ENCODE measurements at places on chromosomes 6 and 20. TPM values are rescaled to one million over a fixed set of nuclear protein-coding genes. Genes with fewer than 3 reads are reported as not detected.

ZSCAN23 gene
- 6.8 TPM for total RNA-seq

RIPPLY2 gene
- not detected for total RNA-seq

CALHM4 gene
- not detected for total RNA-seq

STX11 gene
- not detected for total RNA-seq

CNR1 gene
- total RNA-seq = 2.0 TPM

CCN6 gene
- not detected for total RNA-seq

RNF217 gene
- 50.7 TPM for total RNA-seq

GRCh38 chr20:44054118-44054517 is 132.9 kb downstream of the JPH2 start:
- no peak for DNase-seq

DNA sequence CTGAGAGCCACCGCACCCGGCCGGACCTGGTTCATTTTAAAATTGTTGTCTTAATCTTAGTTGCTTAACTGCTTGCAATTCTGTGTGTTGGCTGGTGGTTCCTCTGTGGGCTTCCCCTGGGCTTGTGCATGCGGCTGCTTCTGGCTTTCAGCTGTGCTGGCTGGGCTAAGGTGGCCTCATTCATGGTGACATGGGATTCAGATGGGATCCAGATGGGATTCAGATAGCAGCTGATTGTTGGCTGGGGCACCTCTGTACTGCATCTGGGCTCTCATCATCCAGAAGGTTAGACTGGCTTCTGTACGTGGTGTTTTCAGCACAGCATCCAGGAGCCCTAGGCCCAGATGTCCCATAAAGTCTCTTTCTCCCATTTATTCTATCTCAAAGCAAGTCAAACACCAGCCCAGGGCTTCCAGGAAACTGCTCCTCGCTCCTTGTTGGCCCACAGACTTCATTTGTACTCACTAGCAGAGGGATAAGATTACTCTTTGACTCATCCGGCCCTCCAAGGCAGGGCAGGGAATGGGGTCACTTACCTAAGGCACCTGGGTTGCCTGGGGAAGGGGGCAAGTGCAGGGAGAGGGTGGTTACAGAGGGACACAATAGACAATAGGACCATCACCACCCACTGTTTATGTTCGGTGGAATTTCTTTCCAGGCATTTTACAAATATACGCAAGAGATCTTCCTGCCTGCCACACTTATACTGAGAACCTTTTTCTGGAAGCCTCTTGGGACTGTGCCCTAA is 10.2 kb upstream of the PEDS1 start:
- DNase-seq = no peak

DNA sequence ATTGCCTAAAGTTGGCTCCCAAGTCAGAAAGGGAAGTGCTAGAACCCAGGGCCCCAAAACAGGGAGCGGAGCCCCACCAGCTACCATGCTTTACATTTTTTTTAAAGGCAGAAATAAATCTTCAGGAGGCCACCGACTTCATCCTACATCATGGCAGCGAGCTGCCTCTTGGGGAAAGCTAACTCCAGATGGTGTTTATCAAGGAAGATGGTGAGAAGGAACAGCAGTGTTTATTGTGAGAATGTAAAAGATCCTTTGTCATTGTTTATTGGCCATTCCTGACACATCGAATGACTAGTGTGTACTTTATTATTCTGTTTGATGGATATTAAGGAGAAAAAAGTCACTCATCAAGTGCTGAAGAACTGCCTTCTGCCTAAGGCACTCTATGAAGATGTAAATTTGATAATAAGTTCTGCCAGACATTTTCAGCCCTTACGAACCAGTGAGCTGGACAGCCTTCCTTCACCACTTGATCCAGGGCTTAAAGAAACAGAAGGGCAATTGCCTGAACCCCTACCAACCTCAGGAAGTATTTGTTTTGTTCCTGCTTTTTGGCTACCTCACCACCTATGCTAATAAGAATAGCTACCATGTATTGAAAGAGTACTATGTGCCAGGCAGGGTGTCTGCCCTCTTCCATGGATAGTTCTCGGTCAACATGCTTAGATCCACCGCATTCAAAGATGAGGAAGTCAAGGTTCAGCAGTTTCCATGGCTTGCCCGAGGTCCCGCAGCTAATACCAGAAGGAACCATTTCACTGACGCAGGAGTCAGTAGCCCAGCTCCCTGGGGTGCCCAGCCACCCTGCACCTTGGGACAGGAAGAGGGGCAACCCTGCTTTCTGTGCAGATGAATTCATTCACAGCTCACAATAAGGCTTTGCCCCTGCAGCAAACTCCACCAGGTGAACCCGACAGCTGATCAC is 194.7 kb upstream of the RREB1 start:
- no peak for DNase-seq

DNA sequence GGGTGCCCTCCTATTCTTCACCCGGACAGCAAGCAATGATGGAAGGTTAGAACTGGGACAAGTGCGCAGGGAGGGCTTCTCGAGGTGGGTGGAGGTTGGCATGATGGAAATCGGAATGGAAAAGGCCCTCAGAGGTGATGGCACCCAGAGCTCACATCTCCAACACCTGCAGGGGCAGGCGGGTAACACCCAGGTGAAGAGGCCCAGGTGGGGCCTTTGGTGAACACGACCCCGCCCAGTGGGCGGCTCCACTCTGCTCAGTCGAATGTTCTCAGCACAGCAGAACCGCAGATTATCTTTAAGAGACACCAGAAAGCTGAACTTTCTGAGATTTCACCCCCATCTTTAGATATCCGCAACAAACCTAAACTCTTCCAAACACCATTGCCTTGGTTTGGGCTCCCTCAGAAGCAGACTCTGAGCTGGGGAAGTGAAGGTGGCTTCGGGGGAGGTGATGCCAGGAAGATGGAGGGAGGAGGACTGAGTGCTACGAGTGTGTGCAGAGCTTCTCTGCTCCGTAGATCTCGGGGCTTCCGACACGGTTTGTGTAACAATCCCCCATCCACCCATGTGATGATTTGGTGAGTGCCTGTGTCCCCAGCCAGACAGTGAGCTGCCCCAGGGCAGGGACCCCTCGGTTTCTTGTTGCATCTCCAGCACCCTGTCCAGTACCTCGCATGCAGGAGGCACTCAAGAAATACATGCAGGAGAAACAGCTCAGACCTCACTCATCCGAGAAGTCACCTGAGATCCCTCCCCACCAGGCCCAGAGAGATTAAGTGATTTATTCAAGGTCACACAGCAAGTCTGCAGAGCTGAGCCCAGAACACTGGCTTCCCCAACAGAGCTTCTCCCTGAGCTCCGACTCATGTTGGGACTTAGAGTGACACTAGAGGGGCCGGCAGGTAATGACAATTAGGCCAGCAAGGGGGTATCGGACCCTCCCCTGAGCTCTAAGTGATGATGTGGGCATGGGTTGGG is 45.4 kb downstream of the BPIFB1 start:
- DNase-seq = no peak

- no peak for DNase-seq
Observed at GRCh38 chr20:17615645-17616479, 46.0 kb downstream of the DSTN start.

GRCh38 chr6:64998204-64998603 is 708.8 kb downstream of the EYS start:
- no peak for DNase-seq

DNA sequence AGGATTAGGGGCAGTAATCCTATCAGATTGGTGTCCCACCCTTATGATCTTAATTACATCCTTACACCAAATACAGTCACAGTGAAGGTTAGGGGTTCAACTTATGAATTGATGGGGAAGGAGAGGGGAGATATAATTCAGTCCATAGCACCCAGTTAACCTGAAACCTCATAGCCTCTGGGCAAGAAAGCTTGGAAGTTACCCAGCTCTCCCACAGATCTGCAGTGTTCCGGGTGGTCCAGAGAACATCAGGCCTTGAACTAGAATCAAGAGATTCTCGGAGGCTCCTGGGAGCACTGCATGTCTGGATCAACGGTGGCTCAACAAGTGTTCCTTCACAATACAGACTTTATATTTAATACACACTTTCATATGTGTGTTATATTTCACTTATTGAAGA is 392.6 kb upstream of the MARCKS start:
- DNase-seq = no peak

DNA sequence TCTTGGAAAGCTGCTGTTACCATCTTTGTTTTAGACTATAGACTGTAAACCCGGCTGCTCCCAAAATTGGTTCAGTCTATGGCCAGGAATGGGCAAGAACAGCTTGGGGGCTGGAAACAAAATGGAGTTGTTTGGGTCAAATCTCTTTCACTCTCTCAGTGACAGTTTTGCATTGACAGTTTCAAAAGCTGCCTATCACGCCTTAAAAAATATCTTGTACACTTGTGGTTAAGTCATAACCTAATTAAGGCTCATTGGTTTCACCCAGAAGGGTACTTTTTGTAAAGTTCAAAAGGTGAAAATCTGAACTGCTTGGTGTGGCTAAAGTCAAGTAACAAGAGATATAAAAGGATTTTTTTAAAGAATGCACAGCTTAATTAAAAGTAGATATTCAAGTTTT is 76.1 kb upstream of the PRL start:
- DNase-seq = no peak

DNA sequence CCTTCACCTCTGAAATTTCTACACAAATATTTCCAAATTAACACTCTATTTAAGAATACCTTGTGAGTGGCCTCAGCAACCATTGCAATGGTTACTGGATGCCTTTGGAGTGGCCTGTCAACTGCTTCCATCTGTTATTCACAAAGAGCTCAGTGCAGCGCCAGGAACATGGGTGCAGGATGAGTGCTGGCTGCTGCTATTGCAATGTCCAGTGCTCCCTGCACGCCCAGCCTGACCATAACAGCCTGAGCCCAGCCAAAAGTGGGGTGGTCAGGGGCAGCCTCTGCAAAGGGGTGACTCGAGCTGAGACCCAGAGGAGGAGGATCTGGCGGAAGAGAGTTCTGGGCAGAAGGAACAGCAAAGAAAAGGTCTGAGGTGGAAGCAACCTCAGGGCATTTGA is 18.4 kb downstream of the CASS4 start:
- no peak for DNase-seq

- DNase-seq = no peak
Observed at GRCh38 chr6:122747573-122747972, 31.9 kb upstream of the FABP7 start.

GRCh38 chr6:137472641-137473137 is 21.5 kb downstream of the OLIG3 start:
- no peak for DNase-seq

- no peak for DNase-seq
Observed at GRCh38 chr20:11249683-11250082, 575.9 kb upstream of the JAG1 start.

DNA sequence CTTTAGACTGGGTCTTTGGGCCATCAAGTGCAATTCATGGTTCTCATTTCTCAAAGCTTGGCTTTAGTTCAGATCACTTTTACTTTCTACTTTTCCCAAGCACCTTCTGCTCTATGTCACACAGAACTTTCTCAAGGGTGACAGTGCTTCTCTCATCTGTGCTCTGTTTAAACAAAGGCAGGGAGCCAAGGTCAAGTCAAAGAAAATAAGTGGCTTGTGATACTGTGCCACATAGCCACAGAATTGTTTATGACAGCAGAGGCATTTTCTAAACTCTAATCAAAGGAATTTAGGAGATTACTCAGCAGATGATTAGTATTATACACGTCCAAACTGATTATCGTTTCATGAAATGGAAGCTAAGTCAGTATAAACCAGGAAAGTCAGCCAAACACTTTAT is 348.0 kb downstream of the HDGFL1 start:
- no peak for DNase-seq

DNA sequence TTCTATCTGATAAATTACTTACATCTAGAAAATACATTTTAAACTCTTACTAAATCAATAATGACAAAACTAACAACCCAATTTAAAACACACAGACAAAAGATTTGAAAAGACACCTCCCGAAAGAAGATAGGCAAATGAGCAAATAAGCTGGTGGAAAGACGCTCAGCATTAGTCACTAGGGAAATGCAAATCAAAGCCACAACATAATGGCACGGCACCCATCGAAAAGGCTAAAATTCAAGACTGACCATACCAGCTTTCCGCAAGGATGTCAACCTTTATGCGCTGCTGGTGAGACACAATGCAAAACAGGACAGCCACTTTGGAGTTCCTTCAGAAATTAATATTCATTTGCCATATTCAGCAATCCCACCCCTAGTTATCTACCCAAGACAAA is 25.9 kb downstream of the TAF4 start:
- DNase-seq = no peak

All from endothelial cell (in vitro differentiated cells).